Caudate nucleus (tissue), 63 donors: ENCODE measurements at places on chromosomes 11 and 22.
A peak's percentile ranks its signal among the peaks of the same experiment; 100 is the strongest.

DNA sequence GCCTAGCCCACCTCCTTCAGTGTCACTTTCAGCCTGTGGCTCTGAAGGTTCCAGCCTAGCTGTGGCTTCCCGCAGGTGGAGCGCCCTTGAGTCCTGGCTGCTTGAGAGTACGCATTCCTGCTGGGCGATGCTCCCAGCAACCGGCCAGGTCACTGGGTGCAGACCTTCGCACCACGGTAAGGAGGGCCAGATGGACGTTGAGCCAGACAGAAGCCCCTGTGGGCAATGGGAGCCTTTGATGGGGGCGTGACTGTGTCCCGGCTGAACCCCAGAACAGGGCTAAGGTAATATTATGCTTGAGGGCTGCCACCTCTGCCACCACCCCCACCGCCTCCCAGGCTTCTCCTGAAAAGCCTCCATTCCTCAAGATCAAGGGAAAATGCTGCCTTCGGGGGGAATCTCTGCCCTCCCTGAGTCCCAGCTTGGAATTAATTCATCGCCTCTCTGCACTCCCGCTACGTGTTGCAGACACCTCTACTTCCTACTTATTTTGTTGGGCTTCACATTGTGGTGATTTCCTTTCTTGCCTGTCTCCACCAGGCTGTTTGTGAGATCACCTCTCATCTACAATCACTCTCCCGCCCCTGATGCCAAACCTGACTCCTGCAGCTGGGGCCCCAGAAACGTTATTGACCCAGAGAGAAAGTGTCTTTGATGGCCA, 144.9 kb upstream of the NECTIN1 start:
- DNase-seq = no peak

DNA sequence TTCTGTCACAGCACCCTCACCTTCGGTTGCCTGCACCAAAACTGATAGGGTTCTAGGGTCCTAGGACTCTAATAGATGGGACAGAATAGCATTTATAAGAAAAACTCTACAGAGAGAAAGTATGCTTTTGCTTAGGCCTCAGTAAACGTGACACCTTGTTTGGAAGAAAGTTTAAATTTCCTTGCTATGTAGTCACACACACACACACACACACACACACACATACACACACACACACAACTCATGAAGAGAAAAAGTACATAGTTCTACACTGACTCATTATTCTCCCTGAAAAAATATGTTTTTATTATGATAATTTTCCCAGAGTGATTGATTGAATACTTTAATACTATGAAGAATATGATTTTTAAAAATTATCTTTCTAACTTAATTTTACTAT, 220.8 kb upstream of the SNX19 start:
- DNase-seq = no peak

DNA sequence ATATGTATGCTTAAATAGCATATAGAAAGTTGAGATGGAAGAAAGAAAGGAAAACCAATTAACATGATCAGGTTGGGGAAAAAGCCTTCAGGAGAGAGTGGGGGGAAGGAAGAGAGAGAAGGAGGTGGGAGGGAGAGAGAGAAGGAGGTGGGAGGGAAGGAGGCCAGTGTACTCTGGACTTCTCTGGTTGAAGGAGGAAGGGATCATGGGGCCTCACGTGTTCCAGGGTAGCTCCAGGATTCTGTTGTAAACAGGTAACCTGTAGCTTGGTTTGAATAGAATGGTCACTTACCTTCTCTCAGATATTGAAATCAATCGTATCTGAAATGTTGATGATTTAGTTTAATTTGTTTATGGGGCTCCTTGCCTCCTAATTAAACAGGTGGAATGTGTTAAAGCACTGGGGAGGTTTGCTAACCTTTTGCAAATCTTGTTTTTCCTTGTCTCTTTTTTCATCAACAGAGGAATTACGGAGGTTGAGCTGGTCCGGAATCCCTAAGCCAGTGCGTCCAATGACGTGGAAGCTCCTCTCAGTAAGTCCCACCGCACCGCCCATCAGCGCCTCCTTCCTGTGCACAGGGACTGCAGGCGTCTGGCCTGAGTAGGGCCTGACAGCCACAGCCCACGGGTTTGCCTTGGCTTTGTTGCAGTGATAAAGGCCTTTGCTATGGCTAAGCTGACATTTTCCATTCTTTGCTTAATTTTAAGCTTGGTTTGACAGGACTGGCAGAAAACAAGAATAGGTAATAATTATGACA, 115.9 kb downstream of the TBC1D22A start:
- DNase-seq = no peak

- no peak for DNase-seq
These were observed 20.3 kb downstream of the AP2A2 start for GRCh38 chr11:945986-946385.

- no peak for DNase-seq
These were observed 2.4 kb downstream of the ASPHD2 start for GRCh38 chr22:26431261-26431995.

- DNase-seq = no peak
These were observed 21.3 kb downstream of the CASP12 start for GRCh38 chr11:104876861-104877431.

- DNase-seq = no peak
These were observed 60.4 kb upstream of the THY1 start for GRCh38 chr11:119483341-119483880.

GRCh38 chr11:80562523-80563125, 1121.8 kb upstream of the TENM4 start:
- DNase-seq = no peak

DNA sequence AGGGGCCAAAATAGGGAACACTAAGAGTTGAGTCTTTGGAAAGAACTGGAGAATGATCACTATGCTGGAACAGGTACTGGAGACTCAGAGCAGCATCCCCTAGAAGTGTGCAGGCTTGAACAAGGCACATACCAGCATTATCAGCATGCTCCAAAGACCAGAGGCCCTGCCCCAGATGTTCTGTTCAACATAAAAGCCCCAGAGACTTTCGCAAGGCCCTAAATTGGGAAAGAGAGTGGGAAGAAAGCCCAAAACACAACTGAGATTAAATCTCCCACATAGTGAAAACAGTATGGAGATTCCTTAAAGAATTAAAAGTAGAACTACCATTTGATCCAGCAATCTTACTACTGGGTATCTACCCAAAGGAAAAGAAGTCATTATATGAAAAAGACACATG, 9.4 kb downstream of the CNGA4 start:
- DNase-seq = no peak

- DNase-seq = no peak
These were observed 3.3 kb downstream of the SERPINH1 start for GRCh38 chr11:75565221-75565814.

GRCh38 chr11:129739339-129739738, 76.3 kb upstream of the TMEM45B start:
- no peak for DNase-seq

DNA sequence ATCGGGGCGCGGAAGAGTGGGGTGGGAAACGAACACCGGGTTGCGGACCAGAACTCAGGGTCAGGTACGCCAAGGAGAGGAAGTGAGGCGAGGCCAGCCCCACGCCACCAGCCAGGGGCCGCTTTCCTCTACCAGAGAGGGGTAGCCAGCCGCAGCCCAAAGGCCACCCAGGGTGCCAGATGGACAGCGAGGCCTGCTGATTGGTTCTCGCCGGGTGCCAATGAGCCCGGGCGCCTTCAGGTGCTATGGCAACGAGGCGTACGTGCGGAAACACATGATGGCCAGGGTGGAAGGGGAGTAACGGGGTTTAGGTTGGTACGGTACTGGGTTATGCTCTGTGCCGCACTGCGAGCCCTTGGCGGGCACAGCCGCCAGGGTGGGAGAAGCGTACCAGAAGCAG, 128.9 kb downstream of the SERGEF start:
- DNase-seq = no peak

GRCh38 chr22:26259510-26259909, 90.2 kb downstream of the SEZ6L start:
- no peak for DNase-seq

DNA sequence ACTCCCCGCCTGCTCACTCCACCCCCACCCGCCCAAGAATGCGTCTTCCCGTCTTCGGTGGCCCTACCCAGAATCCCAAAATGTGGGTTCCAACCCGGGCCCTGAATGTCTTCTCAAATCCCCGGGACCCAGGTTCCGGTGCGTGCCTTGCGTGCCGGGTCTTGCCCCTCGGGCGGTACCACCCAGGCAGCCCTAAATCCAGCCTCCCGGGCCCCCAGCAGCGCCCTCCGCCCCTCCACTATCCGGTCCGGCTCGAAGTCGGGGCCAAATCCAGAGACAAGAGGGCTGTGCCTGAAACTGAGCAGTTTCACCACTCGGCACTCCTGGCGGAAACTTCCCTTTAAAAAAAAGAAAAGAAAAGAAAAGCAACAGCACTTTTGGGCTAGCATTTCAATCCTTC, 16.3 kb upstream of the CCT8L2 start:
- no peak for DNase-seq

DNA sequence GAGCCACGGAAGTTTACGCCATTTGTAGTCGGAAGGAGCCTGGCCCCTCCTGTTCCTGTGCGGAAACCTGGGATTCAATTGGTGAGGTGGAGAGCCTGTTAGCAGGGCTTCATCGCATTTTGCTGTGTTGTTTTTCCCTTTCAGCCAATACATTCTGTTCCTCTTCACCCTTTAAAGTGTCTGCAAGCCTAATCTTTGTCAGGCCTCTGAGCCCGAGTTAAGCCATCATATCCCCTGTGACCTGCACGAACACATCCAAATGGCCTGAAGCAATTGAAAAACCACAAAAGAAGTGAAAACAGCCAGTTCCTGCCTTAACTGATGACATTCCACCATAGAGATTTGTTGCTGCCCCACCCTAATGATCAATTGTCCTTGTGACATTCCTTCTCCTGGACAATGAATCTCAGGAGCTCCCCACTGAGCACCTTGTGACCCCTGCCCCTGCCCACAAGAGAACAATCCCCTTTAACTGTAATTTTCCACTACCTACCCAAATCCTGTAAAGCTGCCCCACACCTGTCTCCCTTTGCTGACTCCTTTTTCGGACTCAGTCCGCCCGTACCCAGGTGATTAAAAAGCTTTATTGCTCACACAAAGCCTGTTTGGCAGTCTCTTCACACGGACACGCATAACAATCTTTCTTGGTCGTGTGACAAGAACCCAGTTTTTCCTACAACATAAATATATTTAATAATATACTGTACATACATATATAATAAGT, 37.1 kb upstream of the MMP12 start:
- no peak for DNase-seq

- no peak for DNase-seq
These were observed 79.1 kb downstream of the LRRC32 start for GRCh38 chr11:76591416-76591815.

GRCh38 chr11:5486421-5486820, 2.1 kb upstream of the OR52D1 start:
- no peak for DNase-seq

- no peak for DNase-seq
These were observed 11.0 kb upstream of the RASL10A start for GRCh38 chr22:29326481-29326880.

- DNase-seq = no peak
These were observed 3.2 kb downstream of the TH start for GRCh38 chr11:2168286-2169004.

GRCh38 chr11:22169833-22170232, 23.1 kb upstream of the ANO5 start:
- DNase-seq = no peak

- DNase-seq = peak; percentile 42
These were observed 10.7 kb upstream of the DSCAML1 start for GRCh38 chr11:117807482-117808327.

GRCh38 chr11:122847466-122847865, 9.2 kb downstream of the CRTAM start:
- no peak for DNase-seq

GRCh38 chr11:1858154-1858553, 5.3 kb downstream of the LSP1 start:
- DNase-seq = no peak

DNA sequence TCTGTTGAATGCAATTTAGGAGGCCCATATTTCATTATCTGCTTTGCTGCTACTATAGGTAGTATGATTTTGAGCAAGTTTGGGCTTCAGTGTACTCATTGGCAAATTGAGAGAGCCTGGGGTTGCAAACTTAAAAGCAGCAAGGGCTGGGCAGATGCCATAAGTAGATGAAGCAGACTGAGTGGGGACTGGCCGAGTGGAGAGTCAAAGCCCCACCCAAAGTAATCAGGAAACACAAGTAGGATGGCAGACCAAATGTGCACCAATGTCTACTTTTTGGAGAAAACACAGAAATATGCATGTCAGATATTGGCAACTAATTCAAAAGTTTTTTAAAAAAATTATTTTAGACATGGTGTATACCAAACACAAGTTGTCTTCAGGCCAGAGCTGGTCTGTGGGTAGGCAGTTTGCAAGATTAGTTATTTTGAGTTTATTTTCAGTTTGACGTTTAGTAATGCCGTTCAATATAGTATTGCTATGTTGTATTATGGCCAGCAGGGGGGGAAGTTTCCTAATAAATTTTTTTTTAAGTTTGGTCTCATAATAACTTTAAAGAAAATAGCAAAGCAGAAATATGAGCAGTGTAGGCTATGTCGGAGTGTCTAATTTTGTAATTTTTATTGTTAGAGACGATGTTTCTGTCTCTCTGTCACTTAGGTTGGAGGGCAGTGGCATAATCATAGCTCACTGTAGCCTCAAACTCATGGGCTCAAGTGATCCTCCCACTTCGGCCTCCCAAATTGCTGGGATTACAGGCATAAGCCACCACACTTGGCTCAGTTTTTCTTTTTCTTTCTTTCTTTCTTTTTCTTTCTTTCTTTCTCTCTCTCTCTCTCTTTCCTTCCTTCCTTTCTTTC, 105.1 kb downstream of the HIPK3 start:
- no peak for DNase-seq

DNA sequence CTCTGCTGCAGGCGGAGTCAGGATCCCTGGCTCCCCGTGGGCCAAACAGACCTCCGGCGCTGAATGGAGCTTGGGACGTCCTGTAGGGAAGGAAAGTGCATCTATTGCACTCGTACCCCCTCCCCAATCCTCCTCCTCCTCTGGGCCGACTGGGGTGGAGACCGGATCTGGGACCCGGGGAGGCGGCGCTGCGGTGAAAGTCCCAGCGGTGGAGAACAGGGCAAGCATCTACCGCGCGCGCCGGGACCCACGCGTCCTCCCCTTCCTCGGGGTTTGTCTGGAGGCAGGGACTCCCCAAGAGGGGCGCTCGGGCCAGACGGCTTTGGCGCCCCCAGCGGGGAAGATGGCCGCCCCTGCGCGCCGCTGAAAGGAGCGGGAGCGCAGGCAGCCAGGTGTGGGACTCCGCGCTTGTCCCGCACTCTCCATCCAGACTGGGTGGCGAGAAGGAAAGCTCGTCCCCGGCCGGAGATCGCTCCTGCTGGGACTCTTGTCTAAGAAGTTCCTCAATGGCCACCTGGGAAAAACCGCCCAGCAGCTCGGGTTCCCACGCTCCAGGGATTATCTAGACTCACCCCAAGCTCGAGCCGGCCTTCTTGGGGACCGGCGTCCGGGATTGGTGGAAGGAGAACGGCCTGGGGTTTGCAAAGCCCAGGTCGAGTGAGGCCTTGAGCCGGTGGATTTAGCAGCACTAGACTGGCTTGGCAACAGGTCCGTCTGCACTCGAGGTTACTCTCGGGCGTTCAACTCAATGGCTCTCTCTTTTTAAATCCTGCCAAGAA, 718 bp downstream of the FADS2 start:
- DNase-seq = no peak

DNA sequence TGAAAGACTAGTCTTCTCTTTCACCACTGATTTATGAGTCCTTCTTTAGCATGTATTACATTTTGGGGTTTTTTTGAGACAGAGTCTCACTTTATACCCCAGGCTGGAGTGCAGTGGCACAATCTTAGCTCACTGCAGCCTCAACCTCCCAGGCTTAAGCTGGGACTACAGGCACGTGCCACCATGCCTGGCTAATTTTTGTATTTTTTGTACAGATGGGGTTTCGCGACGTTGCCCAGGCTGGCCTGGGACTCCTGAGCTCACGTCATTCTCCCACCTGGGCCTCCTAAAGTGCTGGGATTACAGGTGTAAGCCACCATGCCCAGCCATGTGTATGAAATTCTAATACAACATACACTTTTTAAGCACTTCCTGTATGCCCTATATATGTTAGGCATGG, 26.3 kb upstream of the CXCR5 start:
- DNase-seq = no peak
